ENCODE measurements at places on chromosomes 4 and X. TPM values are rescaled to one million over a fixed set of nuclear protein-coding genes. Genes with fewer than 3 reads are reported as not detected.

PDZD4 gene
- 7.0 TPM for total RNA-seq

MAGEC1 gene
- total RNA-seq: 0.13 TPM

ANXA10 gene
- total RNA-seq: not detected

STK26 gene
- total RNA-seq: 5.2 TPM

CXCL3 gene
- total RNA-seq: not detected

NALF2 gene
- total RNA-seq: 2.8 TPM

MAGEB1 gene
- not detected for total RNA-seq

FHDC1 gene
- total RNA-seq: 12.4 TPM

FMR1 gene
- 78.1 TPM for total RNA-seq

TLR3 gene
- total RNA-seq: 11.5 TPM

STATH gene
- total RNA-seq: not detected

SLIT2 gene
- total RNA-seq: 16.3 TPM

TCEAL7 gene
- 5.5 TPM for total RNA-seq

CBR4 gene
- 47.7 TPM for total RNA-seq

DCAF8L2 gene
- total RNA-seq: 0.11 TPM

MFAP3L gene
- total RNA-seq: 6.3 TPM

SHROOM3 gene
- 77.8 TPM for total RNA-seq

FRAS1 gene
- total RNA-seq: 36.5 TPM

POLR2B gene
- total RNA-seq: 111 TPM

IQSEC2 gene
- 23.7 TPM for total RNA-seq

SSX7 gene
- not detected for total RNA-seq

MAOB gene
- total RNA-seq: 1.2 TPM

ENPEP gene
- total RNA-seq: 2.6 TPM

ZCCHC18 gene
- not detected for total RNA-seq

FAM149A gene
- 9.3 TPM for total RNA-seq

BEX5 gene
- 19.4 TPM for total RNA-seq

TGIF2LX gene
- total RNA-seq: not detected

ING2 gene
- total RNA-seq: 19.7 TPM

GYG2 gene
- 0.98 TPM for total RNA-seq

GSX2 gene
- not detected for total RNA-seq

CT47B1 gene
- total RNA-seq: not detected

CXCL6 gene
- not detected for total RNA-seq

C4orf36 gene
- 3.5 TPM for total RNA-seq

COL4A6 gene
- total RNA-seq: 1.1 TPM

JCHAIN gene
- total RNA-seq: 0.67 TPM

CT83 gene
- not detected for total RNA-seq
